ENCODE measurements at places on chromosomes 2 and 18.

GRCh38 chr2:238425979-238426567 lies 654 bp upstream of the ASB1 start:
- no peak for DNase-seq

- DNase-seq: peak; percentile 31
Measured at GRCh38 chr2:105545730-105546627, 147.1 kb upstream of the FHL2 start.

GRCh38 chr2:86426271-86426670 lies 14.9 kb upstream of the KDM3A start:
- DNase-seq: no peak

- DNase-seq: no peak
Measured at GRCh38 chr2:102238039-102238756, 51.4 kb downstream of the IL1RL2 start.

- DNase-seq: no peak
Measured at GRCh38 chr2:39996653-39997080, 217.6 kb upstream of the THUMPD2 start.

- no peak for DNase-seq
Measured at GRCh38 chr2:129765678-129766351, 213.7 kb upstream of the RAB6C start.

DNA sequence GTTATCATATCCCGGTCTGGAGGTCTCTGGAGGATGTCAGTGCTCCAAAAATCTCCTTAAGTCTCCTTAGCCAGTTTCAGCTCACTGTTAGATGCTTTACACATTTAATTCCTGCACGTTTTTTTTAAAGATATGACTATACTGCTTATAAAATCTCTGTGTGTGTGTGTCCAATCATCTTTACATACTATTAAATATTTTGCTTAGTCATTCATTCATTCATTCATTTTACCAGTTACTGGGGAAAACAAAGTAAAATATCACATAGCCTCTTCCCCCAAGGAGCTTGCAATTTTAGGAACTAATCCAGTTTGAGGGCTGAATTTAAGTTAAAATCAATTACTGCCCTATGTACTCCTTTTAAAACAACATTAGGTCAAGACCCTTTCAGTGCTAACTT lies 293.2 kb upstream of the LYPD1 start:
- no peak for DNase-seq

GRCh38 chr18:13455960-13456481 lies 237.5 kb downstream of the LDLRAD4 start:
- peak; percentile 35 for DNase-seq

GRCh38 chr2:15874854-15875804 lies 65.2 kb upstream of the MYCN start:
- no peak for DNase-seq

DNA sequence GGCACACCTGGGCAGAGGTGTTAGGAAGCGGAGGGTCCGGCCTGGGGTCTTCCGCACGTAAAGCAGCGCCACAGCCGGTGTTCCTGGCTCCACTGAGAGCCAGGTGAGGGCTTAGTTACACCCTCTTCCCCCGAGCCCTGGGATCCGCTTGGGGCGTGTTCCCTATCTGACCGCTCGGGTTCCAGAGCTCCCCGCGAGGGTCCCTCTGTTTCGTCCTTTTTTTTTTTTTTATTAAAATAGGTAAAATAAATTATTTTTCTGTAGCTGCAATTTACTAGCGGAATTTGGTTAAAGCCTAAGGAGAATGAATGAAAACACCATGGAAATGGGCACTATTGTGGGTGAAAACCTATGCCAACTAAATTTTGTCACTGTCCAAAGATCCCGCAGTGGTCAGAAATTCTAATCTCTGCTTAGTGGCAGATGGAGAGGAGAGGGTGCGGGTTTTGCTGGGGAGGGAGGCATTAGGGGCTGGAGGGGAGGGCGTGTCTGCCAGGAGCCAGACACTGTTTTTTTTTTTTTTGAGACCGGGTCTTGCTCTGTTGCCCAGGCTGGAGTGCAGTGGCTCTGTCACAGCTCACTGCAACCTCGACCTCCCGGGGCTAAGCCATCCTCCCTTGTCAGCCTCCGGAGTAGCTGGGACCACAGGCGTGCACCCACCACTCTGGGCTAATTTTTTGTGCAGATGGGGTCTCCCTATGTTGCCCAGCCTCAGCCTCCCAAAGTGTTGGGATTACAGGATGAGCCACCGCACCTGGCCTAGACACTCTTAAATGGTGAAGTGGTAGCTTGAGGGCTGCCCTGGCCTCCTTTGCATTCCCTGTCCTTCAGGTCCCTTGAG lies 834 bp downstream of the PDCL3 start:
- DNase-seq: no peak

DNA sequence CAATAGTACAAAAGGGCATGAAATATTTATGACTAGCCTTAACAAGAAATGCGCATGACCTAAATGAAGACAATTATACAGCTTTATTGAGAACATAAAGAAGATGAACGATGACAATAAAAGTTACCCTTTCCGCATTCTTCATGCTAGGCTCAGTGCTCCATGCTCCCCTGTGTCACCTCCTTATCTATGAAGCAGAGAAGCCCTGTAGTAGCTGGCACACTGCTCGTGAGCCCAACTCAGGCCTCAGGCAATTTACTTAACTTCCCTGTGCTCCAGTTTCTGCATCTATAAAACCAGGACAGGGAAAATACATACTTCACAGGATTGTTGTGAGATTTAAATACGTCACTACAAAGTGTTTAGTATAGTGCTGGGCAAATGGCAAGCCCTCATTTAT lies 34.5 kb upstream of the NABP1 start:
- DNase-seq: no peak

DNA sequence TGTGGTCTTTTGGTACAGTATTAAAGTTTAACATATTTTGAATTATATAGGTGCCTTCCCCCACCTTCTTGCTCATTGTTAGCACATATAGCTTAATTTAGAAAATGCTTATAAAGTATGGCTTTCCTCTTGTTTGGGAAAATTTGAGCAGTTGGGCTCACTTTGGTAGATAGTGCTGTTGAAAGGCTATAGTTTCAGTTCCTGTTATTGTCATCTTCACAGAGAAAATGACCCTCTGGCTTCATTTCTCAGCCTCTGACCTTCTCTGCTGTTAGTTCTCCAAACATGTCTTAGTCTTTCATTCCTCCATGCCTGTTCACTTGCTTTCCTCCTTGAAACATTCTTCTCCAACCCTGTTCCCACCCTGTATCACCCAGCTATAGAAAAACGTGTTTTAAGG lies 200.6 kb downstream of the WDR7 start:
- no peak for DNase-seq

GRCh38 chr2:28117104-28117596 lies 226.6 kb downstream of the BABAM2 start:
- DNase-seq: no peak

- no peak for DNase-seq
Measured at GRCh38 chr18:48815581-48816324, 135.0 kb downstream of the SMAD7 start.

DNA sequence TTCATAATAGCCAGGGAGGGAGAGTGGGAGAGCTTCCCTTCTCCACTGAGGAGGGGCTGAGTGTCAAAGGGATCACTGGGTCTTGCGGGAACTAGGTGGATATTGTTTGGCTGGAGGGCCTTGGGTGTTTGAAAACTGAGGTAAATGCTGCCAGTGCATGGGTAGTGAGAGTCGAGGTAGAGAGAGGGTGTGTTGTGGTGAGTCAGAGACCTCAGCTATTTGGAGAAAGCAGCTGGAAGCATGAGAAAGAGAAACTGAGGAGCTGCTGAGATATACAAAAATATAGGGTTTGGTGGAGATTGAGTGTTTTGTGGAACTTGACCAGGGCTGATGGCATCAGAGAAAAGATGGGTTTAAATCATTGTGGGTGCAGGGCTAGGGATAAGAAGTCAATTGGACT lies 127.0 kb upstream of the CCDC195 start:
- no peak for DNase-seq

DNA sequence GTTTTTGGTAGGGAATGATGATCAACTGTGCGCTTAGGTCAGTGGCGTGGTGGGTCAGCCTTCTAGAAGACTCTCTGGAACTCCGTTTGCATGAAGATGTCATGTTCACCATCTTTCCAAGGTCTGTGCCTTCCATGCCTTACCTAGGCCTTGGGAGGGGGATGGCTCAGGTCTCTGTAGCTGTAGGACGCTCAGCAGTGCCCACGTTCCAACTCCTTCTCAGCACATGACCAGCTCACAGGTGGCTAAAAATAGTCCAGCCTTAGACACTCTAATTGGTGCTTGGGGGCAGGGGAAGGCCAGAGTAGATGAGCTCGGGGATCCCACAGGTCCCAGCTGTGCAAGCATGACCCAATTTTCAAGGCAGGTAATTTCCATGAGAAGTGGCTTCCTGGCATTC lies 42.3 kb upstream of the TEX51 start:
- no peak for DNase-seq

Measured in activated T-helper 1 cell treated with anti-CD3 and anti-CD28 coated beads, Interleukin-12 subunit alpha, Interleukin-12 subunit beta, Interleukin-2, Interleukin-4 antibody, amounts not matched to agents 30 ng/mL and 10 ng/mL and 1 ng/mL, durations not matched to agents 14 hours and 24 hours and 36 hours (primary cell).